IPS-NIHi11 (cell line): ENCODE measurements at places on chromosomes 12 and 14.

DNA sequence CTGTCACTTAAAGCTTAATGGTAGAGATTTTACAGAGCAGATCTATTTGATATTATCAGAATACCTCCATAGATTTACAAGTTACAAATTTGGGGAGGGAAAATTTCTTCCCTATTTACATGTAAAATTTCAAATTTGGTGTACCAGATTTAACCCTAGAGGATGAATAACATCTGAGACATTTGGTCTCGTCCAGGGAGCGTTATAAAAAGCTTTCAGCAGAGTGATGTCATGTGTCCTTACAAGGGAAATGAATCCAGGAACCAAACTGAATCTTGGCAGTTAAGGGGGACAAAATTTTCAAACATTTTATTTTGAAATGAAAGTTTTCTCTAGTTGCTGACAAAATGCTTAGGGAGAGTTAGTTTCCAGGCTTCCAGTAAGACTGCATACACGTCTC, 4.5 kb upstream of the CDK17 start:
- DNase-seq: no peak

DNA sequence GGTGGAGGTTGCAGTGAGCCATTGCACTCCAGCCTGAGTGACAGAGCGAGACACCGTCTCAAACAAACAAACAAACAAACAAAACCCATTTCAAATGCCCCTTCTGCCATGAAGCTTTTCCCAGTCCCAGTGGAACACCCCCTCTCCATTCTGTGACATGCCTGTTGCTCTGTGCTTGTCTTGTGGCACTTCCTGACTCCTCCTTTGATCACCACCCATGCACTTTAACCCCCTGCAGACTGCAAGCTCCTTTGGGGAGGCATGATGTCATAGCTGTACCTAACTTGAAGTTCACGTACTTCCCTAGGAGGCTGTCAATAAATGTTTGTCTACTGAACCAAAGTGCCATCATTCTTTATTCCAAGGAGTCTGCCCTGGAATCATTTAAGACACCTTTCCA, 64.7 kb downstream of the TMCC3 start:
- DNase-seq: no peak

DNA sequence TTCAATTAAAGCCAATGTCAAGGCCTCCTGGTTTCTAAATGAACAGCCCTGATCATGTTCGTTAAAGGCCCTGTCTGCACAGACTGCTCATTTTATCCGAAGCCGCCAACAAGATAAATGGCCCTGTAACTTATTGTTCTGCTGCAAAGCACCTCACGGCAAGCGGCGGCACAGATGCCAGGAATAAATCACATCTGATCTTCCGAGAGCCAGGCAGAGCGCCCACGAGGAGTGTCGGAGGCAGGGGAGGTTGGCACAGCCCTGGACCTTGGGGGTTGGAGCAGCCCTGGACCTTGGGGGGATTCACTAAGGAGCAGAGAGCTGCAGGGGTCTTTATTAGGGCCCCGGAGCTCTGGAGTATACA, 110.5 kb downstream of the SCARB1 start:
- DNase-seq: no peak

DNA sequence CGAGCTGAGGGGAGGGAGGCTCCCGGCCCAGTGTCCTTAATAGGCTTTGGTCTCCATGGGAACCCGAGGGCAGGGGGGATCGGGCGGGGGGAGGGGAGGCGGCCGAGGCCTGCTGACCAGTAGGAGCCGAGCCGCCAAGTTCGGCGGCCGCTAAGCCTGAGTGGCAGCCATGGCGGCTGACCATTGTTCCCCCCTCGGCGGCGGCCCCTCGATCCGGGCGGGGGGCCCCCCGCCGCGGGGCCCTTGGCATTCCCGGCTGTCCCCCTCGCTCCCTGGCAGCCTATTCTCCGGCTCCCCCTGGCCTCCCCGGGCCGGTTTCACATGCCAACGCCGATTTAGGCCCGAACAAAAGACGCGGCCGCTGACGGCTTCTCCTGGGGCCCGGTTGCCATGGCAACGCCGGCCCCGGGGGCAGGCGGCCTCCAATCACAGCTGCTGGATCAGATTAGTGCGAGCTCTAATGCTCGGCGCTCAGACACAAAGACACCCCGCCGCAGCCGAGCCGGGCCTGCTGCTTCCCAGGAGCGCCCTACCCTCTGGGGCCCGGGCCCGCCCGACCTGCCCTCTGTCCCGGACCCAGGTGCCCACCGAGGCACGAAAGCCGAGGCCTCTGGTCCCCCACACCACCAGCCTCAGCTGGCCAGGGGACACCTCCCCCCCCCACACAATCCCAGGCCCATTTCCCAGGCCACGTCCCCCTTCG, 7.3 kb downstream of the MSI1 start:
- peak; percentile 99 for DNase-seq

- DNase-seq: no peak
These were observed 76.6 kb downstream of the LRP6 start for GRCh38 chr12:12190087-12190809.

DNA sequence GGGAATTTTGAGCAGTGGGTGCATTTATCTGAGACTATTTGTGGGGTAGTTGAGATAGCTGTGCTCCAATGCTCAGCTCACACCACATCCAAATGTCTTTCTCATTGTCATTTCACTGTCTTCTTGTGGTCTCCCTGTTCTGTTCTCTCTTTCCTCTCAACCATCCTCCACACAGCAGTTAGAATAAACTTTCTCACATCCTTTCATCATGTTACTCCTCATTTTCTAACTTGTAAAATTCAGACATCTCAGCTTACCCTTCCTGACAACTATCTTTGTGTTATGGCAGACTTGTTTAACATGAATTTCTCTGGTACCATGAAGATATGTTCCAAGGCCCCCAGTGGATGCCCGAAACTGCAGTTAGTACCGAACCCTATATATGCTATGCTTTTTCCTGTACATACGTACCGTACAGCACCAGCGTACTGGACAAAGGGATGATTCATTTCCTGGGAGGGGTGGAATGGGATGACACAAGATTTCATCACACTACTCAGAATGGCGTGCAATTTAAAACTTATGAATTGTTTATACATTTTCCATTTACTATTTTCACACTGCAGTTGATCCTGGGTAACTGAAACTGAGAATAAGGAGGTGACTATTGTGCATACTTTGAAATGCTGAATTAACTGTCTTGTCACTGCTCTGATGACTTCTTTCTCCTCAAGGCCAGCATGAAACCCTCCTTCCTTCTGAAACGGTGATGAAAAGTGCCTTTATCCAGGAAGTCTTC, 177.1 kb upstream of the SLC38A2 start:
- no peak for DNase-seq

DNA sequence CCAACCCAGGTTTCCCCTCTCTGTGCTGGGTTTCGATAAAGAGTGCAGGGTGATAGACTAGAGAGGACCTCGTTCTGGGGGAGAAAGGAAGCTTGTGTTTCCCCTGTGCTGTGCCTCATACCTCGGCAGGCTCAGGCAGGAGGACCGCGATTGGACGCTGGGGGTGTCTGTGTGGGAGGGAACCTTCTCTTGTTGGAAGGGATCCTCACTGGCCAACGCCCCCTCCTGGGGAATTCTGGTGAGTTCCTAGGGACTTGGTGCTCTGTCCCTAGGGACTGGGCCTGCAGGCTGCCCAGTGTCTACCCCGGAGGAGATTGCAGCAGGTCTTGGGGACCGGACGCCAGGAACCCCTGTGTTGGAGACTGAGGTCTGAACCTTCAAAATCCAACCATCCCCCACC, 157.4 kb upstream of the PRMT8 start:
- peak; percentile 89 for DNase-seq

- no peak for DNase-seq
These were observed 24.1 kb upstream of the RAB35 start for GRCh38 chr12:120140603-120141002.

DNA sequence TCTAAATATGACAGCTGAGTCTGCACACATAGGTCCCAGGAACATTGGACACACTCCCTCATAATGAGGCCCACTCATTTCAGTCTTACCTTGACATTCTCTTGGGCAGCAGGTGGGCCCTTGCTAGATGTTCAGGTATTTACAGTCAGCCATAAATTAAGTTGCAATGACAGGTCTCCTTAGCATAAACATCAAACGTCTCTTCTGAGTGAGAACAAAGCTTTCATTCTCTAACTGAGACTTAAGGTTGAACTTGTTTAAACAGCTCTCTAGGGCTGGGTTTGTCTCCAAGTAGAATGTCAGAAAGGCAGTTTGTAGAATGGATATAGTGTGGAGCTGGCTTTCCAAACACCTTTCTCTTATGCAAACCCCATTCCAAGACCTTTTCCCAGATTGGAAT, 10.3 kb downstream of the ACVR1B start:
- peak; percentile 46 for DNase-seq

- DNase-seq: no peak
These were observed 116.8 kb downstream of the GLT1D1 start for GRCh38 chr12:128970110-128970509.

DNA sequence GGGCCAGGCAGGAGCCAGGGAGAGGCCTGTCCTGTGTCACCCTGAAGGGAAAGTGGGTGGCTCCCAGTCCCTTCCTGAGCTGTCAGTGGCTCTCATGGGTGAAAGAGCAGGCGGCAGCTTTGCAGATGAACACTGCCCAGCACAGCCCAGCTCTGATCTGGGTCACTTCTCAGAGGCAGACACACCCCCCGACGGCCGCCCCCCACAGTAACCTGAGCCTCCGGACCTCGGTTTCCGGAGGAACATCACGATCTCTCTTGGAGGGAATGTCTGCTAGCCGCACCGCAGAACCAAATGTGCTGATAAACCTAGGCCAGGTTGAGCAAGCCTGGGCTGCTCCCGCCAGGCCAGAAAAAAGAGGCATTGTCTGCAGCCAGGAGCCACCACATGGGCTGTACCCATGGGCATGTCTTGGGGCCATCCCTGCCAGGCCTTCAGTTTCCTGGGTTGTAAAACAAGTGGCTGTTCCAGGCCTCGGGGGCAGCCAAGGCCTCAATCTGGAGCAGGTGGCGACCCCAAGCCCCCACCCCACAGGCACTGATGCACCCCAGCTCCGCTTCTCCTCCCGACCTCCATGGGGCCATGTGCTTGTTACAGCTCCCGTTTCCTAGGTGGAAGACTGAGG, 57.6 kb downstream of the NCOR2 start:
- DNase-seq: peak; percentile 63

DNA sequence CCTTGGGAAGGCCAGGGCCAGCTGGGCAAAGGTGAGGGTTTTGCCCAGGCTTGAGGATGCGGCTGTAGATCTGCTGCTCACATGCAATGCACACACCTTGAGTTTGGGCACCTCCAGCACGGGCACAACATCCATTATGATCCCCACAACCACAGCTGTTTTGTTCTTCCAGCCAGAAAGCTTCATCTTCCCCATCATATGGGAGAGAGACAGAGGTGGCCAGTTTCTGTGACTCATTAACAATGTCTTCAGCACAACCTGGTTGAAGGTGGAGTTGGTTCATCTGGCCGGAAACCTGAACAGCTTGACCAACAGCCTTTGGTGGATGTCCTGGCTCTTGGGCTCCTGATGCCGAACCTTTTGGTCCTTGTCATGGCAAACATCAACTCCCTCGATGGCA, 163.7 kb upstream of the CCND2 start:
- DNase-seq: no peak

GRCh38 chr12:24198070-24198469, 248.6 kb upstream of the SOX5 start:
- no peak for DNase-seq

DNA sequence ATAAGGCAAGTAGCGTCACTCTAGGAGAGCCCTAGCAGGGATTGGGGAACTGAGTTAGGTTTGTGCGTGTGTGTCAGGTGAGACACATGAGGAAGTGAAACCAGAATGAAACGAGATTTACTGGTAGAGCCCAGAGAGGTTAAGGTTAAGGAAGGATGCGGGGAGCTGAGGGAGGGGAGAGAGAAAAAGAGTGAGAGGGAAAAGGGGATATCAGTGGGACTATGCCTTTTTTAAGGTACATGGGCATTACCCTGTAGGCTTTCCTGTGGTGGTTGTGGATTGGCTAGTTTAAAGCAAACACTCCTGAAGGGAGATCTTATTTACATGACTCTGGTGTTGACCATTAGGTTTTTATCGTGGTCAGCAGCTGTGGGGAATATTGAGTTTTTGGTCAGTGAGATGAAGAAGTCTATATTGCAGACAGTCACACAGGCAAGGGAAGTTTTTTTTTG, 13.9 kb downstream of the ZDHHC17 start:
- DNase-seq: no peak

GRCh38 chr12:81208187-81208911, 130.5 kb downstream of the ACSS3 start:
- no peak for DNase-seq
